ENCODE measurements at places on chromosomes 4 and X.

DNA sequence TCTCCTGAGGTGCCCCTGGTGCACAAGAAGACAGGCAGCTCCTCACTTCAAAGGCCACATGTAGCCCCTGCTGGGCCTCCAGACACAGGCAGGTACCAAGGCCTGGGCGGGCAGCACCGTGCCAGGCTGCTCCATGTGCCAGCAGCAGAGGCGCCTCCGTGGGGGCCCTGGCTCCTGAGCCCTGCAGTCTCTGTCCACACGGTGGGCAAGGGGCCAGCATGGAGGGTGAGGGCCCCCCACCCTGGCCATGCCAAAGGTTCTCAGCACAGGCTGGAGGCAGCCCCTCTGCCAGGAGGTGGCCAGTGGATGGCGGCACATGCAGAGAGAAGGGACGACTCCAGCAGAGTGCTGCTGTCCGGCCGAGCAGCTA lies 72.6 kb downstream of the FAM53A start:
- no peak for DNase-seq

- no peak for DNase-seq
Observed at GRCh38 chr4:46889410-46889809, 19.6 kb downstream of the COX7B2 start.

DNA sequence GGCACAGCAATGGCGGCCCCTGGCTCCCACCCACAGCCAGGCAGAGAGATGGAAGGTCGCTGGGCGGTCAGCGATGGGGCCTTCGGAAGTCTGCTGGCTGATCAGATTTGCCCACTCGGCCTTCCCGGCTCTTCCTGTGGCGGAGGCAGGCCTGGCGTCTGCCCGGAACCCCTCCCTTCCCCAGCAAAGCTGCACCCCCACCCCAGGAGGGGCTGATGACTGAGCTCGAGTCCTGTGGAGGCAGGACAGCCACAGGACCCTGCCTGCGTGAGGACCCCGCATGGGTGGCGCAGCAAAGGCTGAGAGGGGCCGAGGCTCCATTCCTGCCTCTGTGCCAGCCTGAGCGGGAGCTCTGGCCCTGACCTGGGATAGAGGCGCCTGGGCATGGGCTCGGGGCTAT lies 34.8 kb downstream of the TACC3 start:
- no peak for DNase-seq

DNA sequence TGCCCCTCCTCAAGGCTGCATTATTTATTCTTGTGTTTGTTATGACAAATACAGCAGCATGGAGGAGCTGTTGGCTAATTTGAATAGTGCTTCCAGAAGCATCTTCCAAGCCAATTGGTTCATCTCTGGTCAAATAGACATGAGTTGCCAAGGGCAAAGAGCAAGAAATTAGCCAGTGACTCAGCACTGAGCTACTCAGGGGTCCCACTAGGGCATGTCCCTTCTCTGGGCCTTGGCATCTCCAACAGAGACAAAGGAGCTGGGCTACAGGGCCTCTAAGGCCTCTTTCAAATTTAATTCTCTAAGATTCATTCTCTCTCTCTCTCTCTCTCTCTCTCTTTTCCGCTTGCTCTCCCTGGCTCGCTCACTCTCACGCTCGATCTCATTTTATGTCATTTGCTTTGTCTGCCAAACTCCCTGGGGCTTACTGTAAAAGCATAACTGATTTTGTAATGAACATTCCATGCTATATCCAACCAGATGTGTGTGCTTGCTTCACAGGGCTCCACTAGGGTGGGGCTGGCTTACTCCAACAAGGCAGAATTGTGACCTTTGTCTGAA lies 86.7 kb upstream of the MAGEA4 start:
- no peak for DNase-seq

DNA sequence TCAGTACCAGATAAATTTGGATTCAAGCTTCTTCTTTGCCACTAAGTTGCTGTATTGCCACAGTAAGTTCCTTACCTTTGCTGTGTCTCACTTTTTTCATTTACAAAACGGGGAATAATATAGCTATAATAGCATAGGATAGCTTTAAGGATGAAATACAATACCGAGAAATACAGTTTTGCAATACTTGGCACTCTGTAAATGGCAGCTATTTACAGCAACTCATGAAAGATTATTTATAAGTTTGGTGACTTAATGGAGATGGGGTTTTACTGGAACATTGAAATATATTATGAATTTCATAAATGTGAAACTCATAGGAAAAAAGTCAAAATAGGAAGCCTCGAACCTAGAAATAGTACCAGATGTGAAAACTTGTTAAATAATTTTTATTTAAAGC lies 27.6 kb downstream of the ANXA10 start:
- no peak for DNase-seq

- no peak for DNase-seq
Observed at GRCh38 chr4:7841894-7842293, 97.8 kb downstream of the AFAP1 start.

DNA sequence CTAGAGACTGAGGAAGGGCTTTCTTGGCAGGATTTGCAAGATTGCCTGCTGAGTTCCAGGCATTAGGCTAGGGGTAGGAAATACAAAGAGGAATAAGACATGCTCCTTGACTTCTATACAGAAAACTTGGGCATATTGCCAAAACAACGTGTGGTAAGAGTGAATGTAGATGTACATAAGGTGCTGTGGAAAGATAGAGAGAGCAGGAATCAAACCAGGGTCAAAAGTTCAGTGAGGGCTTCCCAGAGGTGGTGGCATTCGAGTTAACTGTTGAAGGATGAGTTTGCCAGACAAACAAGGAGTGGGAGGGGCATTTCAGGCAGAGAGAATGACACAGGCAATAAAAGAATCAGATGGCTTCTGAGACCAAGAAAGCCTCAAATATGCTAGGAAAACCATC lies 187.9 kb downstream of the KDR start:
- no peak for DNase-seq

DNA sequence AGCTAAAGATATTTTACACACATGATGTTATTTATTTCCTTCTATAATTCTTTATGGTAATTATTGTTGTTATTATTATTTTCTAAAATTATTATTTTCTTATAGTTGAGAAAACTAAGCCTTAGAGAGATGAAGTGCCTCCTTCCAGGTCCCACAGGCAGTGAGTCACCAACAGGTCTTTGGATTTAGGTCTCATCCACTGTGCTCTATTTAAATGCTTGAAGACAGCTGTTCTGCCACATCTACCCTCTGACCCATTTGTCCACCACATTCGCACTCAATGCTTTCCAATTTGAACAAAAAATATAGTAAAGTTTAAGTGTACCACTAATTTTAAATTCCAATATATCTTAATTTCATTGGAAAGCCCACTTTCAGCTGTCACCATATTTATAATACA lies 566.4 kb downstream of the PPARGC1A start:
- no peak for DNase-seq

- DNase-seq, result no peak
Observed at GRCh38 chr4:8427761-8428287, 12.7 kb downstream of the ACOX3 start.

- no peak for DNase-seq
Observed at GRCh38 chrX:19624739-19625138, 109.4 kb upstream of the MAP3K15 start.

Data from stimulated activated CD4-positive, alpha-beta T cell treated with anti-CD3 and anti-CD28 coated beads, Interleukin-4, amount 100 ng/mL, for 24 hours (primary cell).